ENCODE measurements at places on chromosomes 3 and 15.
A peak's percentile ranks its signal among the peaks of the same experiment; 100 is the strongest.

- no peak for DNase-seq
These were observed 8.3 kb downstream of the PEAK1 start for GRCh38 chr15:77411619-77411976.

GRCh38 chr3:5994651-5995050 is 807.1 kb downstream of the EDEM1 start:
- DNase-seq = no peak

- DNase-seq = no peak
These were observed 238.7 kb upstream of the BHLHE40 start for GRCh38 chr3:4740397-4741105.

- DNase-seq = no peak
These were observed 8.5 kb downstream of the MFN1 start for GRCh38 chr3:179355996-179356395.

- DNase-seq = no peak
These were observed 39.2 kb downstream of the RFT1 start for GRCh38 chr3:53091011-53091410.

GRCh38 chr3:118945834-118946233 is 88.8 kb downstream of the IGSF11 start:
- no peak for DNase-seq

- DNase-seq = no peak
These were observed 477.8 kb downstream of the FGF12 start for GRCh38 chr3:192249516-192249915.

DNA sequence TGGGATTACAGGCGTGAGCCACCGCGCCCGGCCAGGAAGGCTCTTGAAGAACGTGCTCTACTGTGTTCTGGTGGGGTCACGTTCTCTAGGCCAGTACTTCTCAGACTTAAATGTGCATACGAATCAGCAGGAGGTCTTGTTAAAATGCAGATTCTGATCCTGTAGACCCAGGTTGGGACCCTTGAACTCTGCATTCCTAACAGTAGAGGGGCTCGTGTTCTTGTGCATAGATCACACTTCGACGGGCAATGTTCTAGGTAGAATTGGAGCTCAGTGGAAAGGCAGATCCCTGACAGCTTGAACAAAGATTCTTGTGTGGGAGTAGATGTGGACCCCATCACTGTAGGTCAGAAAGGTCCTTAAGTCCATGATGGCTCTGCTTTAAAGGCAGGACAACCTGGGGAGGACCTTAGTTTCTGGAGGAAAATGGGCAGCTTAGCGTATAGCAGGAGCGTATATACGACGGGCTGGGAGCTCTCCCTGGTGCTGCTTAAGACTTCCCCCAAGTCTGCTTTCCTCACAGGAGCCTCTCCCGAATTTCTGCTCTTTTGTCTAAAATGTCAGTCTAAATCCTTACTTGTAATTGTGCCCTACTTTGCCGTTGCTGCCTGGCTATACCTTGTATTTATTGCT is 16.9 kb upstream of the FAM81A start:
- DNase-seq = no peak

GRCh38 chr3:35969406-35969805 is 330.1 kb downstream of the ARPP21 start:
- no peak for DNase-seq

DNA sequence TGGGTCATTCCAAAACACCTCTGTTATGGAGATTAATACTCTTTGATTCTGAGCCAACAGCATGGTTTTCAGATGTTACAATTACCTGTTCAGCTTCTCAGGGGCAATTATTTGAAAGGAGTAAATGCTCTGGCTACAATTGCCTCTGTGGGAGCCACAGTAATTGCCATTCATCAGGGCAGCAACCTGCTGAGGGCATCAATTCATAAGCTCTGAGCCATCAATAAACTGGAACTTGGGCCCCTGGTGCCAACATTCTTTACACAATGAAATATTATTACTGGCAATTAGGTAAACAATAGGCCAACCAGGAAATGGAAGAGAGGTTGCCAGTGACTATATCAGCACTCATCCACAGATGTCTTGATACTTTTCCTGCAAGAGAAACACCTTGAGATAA is 660.8 kb downstream of the MECOM start:
- peak; percentile 24 for DNase-seq

- peak; percentile 49 for DNase-seq
These were observed 1.1 kb downstream of the GRAMD2A start for GRCh38 chr15:72196409-72197040.

GRCh38 chr15:74830868-74831267 is 4.4 kb downstream of the CPLX3 start:
- DNase-seq = no peak

DNA sequence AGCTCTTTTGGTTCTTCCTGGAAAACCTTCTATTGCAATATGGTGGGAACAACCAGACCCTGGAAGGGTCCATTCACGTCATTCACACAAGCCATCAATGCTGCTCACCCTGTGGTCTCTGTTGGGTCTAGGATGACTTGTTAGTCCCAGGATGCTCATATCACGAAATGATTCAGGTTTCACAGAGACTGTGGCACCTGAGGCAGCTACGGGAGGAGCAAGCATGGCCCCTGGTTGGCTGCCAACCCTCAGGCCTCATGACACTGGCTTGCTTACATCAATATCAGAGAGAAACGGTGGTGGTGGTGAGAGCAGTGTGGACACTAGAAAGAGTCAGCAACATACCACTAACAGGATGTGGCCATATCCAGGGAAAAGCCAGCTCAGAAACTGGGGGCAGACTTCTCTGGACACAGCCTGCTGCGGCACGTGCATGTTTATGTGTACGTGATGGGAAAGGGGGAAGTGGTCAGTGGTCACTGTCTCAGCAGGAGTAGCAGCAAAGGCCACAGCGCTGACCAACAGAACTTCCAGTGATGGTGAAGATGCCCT is 208.9 kb upstream of the ST8SIA2 start:
- DNase-seq = no peak

DNA sequence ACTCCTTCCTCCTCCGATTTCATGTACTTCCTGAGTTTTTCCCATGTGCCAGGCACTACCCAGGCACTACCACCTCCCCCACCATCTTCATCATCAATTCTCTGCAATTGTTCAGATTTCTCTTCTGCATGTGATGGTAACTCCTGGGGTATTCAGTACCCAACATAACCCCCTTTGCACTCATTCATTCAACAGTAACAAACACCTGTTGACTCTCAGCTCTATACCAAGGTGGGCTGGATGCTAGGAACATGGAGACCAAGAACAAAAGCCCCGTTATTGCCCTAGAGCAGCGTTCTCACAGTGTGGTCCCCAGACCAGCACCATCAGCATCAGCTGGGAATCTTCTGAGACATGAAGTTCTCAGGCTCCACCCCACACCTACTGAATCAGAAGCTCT is 113.0 kb upstream of the CHD2 start:
- DNase-seq = no peak

GRCh38 chr3:64109438-64109837 is 86.1 kb upstream of the PSMD6 start:
- peak; percentile 8 for DNase-seq

DNA sequence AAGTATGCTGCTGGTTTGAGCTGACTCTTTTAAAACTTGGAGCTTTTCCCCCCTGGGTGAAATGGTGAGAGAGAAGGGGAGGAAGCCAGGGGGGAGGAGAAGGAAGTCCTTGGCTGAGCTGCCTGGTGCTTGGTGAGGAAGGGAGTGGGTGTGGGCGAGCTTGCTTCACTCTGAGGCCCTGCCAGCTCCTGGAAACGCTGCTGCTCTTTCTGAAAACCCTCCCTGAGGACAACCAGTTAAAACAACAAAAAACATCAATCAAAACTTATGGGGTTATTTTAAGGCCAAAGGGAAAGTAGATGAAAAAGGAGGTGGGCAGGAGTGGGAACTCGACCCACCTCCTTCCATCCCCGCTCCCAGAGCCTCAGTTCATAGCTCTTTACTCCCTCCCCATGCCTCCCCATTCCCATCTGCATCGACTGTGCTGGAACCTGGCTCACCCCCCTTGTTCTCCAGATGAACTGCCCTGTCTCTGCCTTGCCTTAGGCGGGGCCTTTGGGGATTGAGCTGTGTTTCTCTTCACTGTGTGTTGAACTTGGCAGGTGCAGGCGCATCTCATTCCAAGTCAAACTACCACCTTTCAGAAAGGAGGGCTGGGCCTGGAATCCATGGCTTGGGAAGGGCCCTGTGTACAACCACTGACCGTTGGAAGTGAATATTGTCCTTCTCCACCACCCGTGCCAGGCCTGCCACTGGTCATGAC is 166.1 kb downstream of the ZNF621 start:
- DNase-seq = no peak

- peak; percentile 70 for DNase-seq
These were observed 10.5 kb upstream of the PLA2G4E start for GRCh38 chr15:42031198-42031915.

DNA sequence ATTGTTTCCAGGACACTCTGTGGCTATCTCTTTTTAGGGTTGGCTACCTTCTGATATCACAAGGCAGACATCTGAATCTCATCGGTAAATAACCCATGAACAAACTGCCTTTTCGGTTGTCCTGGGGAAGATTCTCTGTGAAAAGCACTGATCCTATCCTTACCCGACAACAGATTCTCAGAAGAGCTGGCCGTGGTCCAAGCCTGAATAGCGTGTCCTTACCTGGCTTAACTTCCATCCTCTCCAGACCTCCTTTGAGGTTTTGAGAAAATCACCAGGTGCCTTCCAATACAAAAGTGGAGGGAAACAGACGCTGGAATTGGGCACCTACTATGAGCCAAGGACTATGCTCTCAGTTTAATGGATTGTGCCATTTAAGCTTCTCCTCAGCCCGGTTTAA is 87.4 kb upstream of the ARHGEF3 start:
- no peak for DNase-seq

DNA sequence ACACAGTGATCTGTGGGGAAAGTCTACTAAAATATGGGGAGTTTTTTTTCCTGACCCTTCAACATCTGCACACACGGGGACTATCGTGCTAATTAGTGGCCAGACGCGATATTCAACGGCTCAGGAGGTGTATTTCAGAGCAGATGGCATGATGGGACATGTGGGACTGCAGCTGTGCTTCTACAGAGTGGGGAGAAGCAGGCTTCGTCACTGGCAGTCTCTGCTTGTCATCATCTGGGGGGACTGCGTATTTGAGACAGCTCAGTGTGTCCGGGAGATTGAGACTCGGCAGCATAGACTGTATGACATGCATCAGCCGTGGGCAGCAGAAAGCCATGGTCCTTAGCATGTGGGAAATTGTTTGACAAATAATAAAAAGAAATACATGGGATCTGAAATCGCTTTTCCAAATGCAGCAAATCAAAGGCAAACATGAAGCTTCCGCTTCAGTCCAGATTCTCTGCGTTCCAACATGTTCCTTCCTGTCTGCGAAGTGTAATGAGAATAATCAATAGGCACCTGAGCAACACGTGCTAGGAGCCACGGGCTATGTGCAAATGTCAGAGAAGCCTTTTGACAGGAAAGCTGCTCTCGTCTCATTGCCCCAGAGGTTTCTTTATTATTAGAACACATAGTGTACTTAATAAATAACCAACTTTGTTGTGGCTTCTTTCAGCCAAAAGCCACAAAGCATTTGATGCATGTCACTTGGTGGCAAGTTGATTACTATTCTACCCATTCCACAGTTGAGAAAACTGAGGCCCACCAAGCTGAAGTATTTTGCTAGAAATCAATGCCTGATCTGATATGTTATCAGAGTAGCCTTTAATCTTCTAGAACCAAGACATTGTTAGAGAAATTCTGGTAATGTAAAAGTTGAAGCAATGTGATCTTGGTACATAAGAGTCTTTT is 276.3 kb downstream of the RYR3 start:
- peak; percentile 19 for DNase-seq

Measured in mammary epithelial cell (primary cell).